Fibroblast of skin of back (primary cell): ENCODE measurements at places on chromosomes 4 and X.

DNA sequence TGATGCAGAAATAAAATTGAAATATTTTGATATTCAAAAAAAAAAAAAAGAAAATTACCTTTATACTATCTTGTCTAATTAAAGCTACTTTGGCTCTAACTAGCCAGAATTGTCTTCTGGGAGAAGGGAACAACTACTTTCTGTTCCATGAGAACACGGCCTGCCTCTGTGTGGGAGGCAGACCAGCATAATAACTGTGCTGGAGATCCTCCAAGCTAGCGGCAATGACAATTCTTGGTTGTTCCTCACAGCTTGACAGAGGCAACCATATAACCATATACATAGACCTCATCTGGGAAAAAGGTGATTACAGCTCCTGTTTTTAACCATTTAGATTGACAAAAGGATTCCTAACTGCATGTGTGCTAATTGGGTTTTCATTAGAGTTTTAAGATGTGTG is 95.7 kb downstream of the RBMX2 start:
- no peak for DNase-seq

GRCh38 chrX:55593756-55594257 is 29.4 kb upstream of the FOXR2 start:
- DNase-seq, result no peak

GRCh38 chr4:155787113-155787710 is 28.4 kb downstream of the GUCY1B1 start:
- DNase-seq, result peak; percentile 44

GRCh38 chrX:35442421-35442820 is 355.7 kb upstream of the MAGEB16 start:
- DNase-seq, result no peak
